ENCODE measurements at places on chromosomes 13 and 19.

DNA sequence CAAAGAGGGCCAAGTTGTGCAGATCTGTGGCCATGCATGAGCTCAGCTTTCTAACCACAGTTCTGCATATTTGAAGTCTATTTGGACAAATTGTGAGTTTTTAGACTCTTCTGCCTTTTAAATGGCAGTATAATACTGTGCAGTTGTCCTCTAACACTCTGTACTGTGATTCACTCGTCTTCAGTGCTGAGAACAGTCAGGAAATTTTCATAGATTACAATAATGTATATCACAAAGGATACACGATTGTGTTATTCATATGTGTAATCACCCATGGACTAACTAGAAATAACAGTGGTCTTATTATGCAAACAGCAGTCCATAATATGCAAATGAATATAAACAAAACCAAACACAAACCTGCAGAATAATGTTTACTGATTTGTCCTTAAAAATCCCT lies 259.1 kb downstream of the PCDH9 start:
- DNase-seq, result no peak
- H3K36me3 ChIP-seq, result no peaks in the 10 kb centered on the region
- no peaks in the 10 kb centered on the region for H3K27me3 ChIP-seq
- no peak overlapping the region for H3K27ac ChIP-seq
- H3K4me3 ChIP-seq, result no peak overlapping the region

DNA sequence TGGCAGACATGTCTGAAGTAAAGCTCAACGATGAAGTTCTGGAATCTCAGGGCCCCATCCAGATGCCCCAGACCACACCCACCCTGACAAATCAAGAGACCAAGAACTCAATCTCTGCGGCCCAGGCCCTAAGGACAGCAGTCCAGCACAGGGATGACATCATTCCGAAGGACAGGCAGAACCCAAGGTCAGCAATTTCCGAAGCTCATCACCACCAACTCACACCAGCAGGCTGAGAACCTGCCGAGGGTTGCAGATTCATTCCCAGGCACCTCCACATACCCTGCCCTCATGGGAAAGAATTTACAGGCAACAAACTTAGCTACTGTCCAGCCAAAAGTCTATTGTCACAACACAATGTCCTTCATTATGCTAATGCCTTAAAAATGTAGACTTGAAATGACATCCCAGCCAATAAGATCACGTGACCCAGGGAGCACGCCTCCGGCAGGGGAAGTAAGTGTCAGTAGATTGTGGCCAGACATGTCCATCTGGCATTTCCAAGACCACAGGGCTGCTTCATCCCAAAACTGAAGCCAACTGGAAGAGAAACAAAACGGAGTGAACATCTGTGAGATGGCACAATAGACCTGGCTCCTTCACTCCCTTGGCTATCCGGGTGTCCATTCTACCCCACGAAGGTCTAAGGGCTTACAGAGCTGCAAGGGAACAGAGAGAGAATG lies 98.8 kb downstream of the CRYL1 start:
- H3K36me3 ChIP-seq, result peaks cover 2% of the 10 kb centered on the region
- H3K27ac ChIP-seq, result no peak overlapping the region
- no peak overlapping the region for H3K4me3 ChIP-seq
- no peaks in the 10 kb centered on the region for H3K27me3 ChIP-seq
- peaks cover 7% of the 10 kb centered on the region for H3K4me1 ChIP-seq
- no peak for DNase-seq

DNA sequence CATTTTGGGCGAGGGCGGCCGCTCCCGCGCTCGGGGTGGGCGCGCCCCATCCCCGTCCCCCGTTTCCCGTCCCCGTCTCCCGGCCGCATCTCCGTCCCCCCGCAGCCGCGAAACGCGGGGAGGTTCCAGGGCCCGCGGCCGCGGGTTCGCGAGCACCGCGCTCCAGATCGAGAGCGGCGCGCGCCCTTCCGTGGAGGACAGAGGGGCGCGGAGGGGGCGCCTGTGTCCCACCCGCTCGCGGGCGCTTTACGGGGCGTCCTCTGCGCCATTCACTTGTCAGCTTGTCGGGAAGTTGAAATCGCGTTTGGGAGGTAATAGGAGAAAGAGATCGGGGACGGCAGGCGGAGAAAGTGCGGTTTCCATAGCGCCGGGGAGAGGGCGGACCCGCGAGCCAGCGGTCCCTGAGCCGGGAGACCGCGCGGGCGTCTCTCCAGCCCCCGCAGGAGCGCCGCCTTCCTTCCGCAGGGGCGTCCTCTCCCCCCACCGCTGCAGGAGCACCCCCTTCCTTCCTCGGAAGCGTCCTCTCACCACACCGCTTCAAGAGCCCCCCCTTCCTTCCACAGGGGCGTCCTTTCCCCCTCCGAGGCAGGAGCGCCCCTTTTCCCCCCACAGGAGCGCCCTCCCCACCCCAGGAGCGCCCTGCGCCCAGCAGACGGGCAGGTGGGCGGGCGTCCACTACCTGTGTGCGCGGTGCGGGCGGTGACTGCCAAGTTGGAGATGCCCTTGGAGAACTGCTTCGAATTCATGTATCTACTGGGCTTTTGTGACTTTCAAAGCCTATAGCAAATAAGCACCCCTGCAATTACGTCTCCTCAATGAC lies 962 bp upstream of the IRS2 start:
- H3K27ac ChIP-seq, result peak overlapping the region; percentile 87
- H3K36me3 ChIP-seq, result peaks cover 2% of the 10 kb centered on the region
- H3K4me1 ChIP-seq, result peaks cover 37% of the 10 kb centered on the region
- peaks cover 25% of the 10 kb centered on the region for H3K27me3 ChIP-seq
- peak; percentile 32 for DNase-seq

GRCh38 chr13:35139591-35139990 lies 197.5 kb downstream of the NBEA start:
- H3K4me3 ChIP-seq, result no peak overlapping the region
- no peak for DNase-seq
- peaks cover 28% of the 10 kb centered on the region for H3K4me1 ChIP-seq
- no peaks in the 10 kb centered on the region for H3K27me3 ChIP-seq
- H3K27ac ChIP-seq, result peak overlapping the region; percentile 61

- H3K27ac ChIP-seq, result no peak overlapping the region
- H3K36me3 ChIP-seq, result no peaks in the 10 kb centered on the region
- H3K4me1 ChIP-seq, result no peaks in the 10 kb centered on the region
- H3K27me3 ChIP-seq, result peaks cover 5% of the 10 kb centered on the region
- no peak overlapping the region for H3K4me3 ChIP-seq
Observed at GRCh38 chr19:54653181-54653809, 9.5 kb upstream of the LILRB4 start.

DNA sequence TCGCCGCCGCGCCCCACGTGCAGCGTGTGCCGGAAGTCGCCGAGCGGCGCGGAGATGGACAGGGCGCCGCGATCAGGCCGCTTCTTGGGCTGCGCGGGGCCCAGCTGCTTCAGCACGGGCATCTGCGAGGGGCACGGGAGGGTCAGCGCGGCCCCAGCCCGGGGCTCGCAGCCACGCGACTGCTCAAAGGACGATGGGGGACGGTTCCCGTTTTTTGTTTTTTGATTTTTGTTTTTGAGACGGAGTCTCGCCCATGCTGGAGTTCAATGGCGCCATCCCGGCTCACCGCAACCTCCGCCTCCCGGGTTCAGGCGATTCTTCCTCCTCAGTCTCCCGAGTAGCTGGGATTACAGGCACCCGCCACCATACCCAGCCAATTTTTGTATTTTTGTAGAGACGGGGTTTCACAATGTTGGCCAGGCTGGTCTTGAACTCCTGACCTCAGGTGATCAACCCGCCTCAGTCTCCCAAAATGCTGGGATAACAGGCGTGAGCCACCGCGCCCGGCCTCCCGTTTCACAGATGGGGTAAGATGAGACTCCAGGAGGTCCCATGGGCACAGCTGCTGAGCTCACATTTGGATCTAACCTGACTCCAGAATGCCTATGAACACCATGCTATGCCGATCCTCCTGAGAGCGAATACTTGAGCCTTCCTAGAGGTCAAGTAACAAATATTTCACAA lies 2.0 kb upstream of the LENG9 start:
- peaks cover 11% of the 10 kb centered on the region for H3K4me1 ChIP-seq
- H3K27me3 ChIP-seq, result peaks cover 44% of the 10 kb centered on the region
- peaks cover 13% of the 10 kb centered on the region for H3K36me3 ChIP-seq
- peak overlapping the region; percentile 58 for H3K4me3 ChIP-seq

GRCh38 chr19:43820098-43820883 lies 6.8 kb upstream of the ZNF283 start:
- H3K4me3 ChIP-seq, result peak overlapping the region; percentile 80
- peaks cover 8% of the 10 kb centered on the region for H3K4me1 ChIP-seq
- peaks cover 18% of the 10 kb centered on the region for H3K27me3 ChIP-seq
- peak overlapping the region; percentile 31 for H3K27ac ChIP-seq
- peaks cover 7% of the 10 kb centered on the region for H3K36me3 ChIP-seq
- peak; percentile 20 for DNase-seq

DNA sequence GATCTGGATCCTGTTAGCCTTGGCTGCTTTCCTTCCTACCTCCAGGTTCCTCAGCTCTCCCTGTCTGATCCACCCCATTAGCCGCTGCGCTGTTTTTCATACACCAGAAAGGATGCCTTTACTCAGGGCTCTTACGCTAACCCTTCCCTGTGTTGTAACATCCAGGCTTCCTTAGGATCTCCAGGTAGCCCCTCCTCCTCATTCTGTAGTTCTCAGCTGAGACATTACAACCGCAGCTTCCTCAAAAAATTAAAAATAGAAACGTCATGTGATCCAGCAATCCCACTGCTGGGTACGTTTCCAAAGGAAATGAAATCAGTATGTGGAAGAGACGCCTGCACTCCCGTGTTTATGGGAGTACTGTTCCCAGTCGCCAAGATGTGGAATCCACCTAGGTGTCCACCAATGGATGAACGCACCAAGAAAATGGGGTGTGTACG lies 18.4 kb upstream of the MYADM start:
- H3K36me3 ChIP-seq, result no peaks in the 10 kb centered on the region
- no peak for DNase-seq
- no peak overlapping the region for H3K27ac ChIP-seq
- peaks cover 14% of the 10 kb centered on the region for H3K4me1 ChIP-seq
- no peak overlapping the region for H3K4me3 ChIP-seq

- no peak for DNase-seq
Observed at GRCh38 chr19:3516675-3517207, 10.6 kb downstream of the FZR1 start.

- no peaks in the 10 kb centered on the region for H3K4me1 ChIP-seq
- no peaks in the 10 kb centered on the region for H3K27me3 ChIP-seq
- no peak for DNase-seq
- H3K4me3 ChIP-seq, result no peak overlapping the region
- no peak overlapping the region for H3K27ac ChIP-seq
Observed at GRCh38 chr13:92896842-92897241, 329.8 kb upstream of the GPC6 start.

- peak overlapping the region; percentile 96 for H3K27ac ChIP-seq
- no peak for DNase-seq
- peaks cover 52% of the 10 kb centered on the region for H3K4me1 ChIP-seq
- peak overlapping the region; percentile 98 for H3K4me3 ChIP-seq
- peaks cover 46% of the 10 kb centered on the region for H3K36me3 ChIP-seq
Observed at GRCh38 chr13:114130131-114130836, 2.1 kb downstream of the RASA3 start.

- H3K27me3 ChIP-seq, result no peaks in the 10 kb centered on the region
- DNase-seq, result no peak
- H3K36me3 ChIP-seq, result peaks cover 54% of the 10 kb centered on the region
- no peak overlapping the region for H3K27ac ChIP-seq
Observed at GRCh38 chr19:55389386-55390317, 3.9 kb downstream of the RPL28 start.

DNA sequence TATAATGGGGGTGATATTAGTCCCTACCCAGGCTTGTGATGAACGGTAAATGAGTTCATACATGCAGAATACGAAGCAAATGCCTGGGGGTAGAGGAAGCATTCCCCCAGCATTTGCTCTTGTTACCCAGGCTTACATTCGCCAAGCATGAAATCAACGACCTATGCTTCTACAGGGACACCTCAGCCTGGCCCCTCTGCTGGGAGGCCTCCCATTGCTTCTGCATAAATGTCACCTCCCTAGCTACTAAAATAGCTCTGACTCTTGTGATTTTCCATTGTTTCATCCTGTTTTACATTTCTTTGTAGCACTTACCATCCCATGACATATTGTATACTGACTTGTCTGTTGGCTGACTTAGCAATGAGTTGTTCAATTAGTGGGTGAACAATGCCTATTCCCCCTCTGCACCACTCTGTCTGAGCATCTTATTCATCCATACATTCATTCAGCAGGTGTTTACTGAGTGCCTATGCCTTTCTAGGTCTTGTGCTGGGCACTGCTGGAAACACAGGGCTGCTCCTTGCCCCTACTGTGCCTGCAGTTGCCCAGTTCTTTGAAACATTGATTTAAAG lies 47.0 kb downstream of the SPTBN4 start:
- no peak overlapping the region for H3K27ac ChIP-seq
- peaks cover 2% of the 10 kb centered on the region for H3K4me1 ChIP-seq
- DNase-seq, result no peak
- peaks cover 41% of the 10 kb centered on the region for H3K27me3 ChIP-seq
- H3K4me3 ChIP-seq, result no peak overlapping the region

DNA sequence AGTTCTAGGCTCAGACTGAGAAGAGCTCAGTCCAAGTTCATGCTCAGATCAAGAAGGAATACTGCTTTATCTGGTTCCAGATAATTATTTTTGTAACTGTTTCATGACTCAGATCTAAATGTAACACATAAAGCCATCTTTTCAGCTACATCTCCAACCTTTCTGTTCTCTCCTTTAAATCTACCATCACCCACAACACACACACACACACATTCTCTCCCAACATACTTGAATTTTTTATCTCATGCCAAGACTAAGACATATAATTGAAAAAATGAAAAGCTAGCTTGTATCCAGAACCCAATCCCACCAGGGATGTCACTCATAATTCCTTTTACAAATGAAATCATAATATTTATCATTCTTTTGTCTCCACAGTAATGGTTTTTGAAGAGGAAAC lies 7.6 kb downstream of the KATNAL1 start:
- peaks cover 30% of the 10 kb centered on the region for H3K4me1 ChIP-seq
- H3K27ac ChIP-seq, result no peak overlapping the region
- H3K27me3 ChIP-seq, result no peaks in the 10 kb centered on the region
- no peak for DNase-seq
- no peak overlapping the region for H3K4me3 ChIP-seq

DNA sequence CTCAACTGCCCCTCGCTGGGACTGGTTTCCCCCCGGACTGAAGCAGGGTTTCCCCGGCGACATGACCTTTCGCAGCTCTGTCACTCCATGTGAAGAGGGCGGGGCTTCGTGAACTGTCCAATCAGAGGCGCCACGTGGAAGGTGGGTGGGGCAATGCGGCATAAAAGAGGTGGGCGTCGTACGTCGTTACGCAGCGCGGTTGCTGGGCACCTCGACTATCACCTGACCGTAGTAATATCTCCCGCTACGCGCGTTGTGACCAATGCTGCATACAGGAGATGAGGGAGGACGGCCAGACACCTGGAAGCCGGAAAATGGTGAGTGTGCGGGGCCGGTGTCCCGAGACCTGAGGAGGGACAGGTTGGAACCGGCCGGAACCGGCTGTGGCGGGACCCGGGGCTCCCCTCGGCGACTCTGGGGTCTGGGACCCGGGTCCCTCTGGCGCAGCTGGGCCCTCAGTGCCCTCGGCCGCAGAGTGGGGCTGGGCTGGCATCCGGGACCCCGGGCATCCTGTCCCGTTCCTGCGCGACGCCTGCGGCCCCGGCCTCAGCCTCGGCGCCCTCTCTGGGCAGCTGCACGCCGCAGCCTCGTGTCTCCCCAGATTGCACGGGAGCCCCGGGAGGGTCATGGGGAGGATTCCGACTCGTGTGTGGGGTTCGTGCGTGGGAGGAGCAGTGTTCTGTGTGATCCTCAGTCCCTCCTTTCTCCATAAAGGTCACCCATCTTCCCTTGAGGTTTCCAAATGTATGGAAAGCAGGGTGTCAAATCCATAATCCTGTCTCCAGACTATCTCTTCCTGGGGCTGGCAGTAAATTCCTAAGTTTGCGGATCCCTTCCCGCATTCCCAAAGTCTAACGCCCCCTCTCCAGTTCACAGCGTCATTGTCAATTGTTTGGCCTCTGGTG lies 32.2 kb downstream of the ZNF136 start:
- DNase-seq, result peak; percentile 13
- peak overlapping the region; percentile 15 for H3K27ac ChIP-seq
- no peaks in the 10 kb centered on the region for H3K27me3 ChIP-seq
- peaks cover 39% of the 10 kb centered on the region for H3K36me3 ChIP-seq
- no peaks in the 10 kb centered on the region for H3K4me1 ChIP-seq
